ENCODE measurements at places on chromosomes 4 and X. TPM values are rescaled to one million over a fixed set of nuclear protein-coding genes. Genes with fewer than 3 reads are reported as not detected.

CLDN22 gene
- not detected for total RNA-seq

GPM6B gene
- total RNA-seq, result 3.4 TPM

SLC10A6 gene
- not detected for total RNA-seq

MAGEC3 gene
- total RNA-seq, result not detected

BEX2 gene
- 142 TPM for total RNA-seq

BTK gene
- not detected for total RNA-seq

IL15 gene
- not detected for total RNA-seq

BEND4 gene
- total RNA-seq, result 2.7 TPM

ALAS2 gene
- 4.3 TPM for total RNA-seq

ENPEP gene
- 2.7 TPM for total RNA-seq

SPANXC gene
- not detected for total RNA-seq
